Esophagus squamous epithelium (tissue), 5 donors: ENCODE measurements at places on chromosomes 1 and 21.

DNA sequence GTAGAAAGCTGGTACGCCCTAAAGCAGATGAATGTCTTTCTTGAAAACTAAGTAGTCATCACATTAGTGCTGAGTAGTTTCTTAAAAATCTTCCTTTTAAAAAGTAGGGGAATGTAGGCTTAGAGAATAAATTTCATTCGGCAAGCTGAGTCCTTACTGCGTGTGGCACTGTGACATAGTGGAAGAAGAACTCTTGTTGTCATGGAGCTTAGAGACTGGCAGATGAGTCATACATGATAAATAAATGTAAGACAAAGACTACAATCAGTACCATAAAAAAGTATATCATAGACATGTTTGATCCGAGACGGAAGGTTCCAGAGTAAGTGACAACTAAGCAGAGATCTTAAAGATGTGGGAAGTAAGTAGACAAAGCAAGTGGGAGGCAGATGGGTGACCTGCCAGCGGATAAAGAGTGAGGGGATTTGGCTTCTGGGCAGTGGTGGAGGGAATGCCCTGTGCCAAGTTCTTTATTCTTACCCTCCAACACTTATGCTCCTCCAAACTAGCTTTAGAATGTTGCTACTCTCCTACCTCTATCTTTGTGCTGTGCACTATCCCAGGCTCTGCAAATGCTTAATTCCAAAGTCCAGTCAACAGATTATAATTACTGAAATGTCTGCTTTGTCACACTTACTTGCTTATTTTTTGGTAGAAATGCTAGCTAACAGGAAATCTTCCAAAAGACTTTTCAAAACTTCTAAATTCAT, 608.5 kb upstream of the USP24 start:
- DNase-seq: no peak

DNA sequence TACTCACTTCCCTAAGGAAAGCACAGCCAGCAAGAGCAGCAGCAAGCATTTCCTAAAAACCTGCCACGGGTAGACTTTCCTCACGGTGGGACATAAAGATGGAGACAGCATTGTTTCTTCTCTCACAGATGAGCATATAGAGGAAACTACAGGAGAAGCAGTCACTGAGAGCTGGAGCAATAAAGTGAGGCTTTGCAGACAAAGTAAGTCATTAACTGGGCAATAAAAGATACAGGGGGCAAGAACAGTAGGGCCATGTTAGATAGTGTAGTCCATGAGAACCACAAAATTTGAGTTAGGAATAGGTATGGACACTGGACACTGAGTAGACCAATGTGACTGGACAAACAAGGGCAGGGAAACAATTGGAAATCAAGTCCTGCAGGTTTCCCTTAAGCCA, 240.1 kb upstream of the NFIA start:
- DNase-seq: no peak

DNA sequence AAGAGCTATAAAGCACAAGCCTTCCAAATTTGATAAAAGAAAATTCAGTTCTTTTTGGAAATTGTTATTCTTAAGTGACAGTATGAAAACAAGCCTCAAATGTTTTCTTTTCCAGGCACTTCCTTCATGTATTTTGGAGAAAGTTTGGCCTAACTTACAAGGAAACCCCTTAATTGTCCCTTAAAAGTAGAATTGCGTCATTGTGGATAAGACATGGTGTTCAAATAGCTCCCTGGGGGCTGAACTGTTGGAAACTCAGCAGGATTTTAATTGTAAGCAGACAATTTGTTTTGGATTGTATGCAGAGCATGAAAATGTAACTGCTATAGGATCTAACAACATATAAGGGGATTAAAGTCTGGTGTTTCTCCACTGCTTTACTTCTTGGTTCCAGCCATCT, 35.4 kb upstream of the FGGY start:
- DNase-seq: no peak

DNA sequence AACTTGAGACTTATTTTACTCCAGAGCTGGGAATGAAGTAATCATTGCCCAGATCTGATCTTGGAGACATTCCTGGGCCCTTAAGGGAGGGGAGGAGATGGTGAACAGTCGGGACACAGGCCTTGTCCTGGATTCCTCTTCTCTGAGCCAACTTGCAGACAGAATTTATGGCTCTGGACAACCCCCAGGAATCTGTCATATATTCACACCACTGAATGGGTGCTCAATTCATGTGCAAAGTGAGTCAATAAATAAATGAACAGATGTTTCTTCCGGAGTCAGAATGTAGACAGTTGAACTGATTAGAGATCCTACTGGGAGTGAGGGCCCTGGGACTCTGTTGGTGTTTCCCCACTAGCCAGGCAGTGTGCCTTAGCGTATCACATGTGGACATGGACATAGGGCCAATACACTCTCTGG, 2.6 kb downstream of the TUFT1 start:
- no peak for DNase-seq

DNA sequence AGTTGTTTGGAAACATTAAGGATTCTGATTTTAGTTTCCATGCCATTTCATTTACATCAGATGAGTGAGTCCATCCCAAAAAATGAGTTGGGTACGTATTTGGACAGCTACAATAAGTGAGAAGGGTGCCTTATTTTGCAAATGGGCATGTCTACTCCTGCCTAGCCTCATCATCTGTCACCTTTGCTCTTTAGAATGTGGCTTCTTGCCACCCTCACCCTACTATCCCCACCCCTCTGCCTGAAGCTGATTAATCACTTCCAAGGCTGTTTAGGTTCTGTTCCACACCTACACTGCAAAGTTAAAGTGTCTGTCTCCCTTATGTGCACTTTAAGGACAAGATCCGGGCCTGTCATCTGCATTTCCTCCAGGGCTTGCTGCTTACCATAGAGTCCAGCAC, 61.2 kb downstream of the ST6GALNAC5 start:
- DNase-seq: no peak

- no peak for DNase-seq
Observed at GRCh38 chr1:90486996-90487395, 230.1 kb downstream of the BARHL2 start.

DNA sequence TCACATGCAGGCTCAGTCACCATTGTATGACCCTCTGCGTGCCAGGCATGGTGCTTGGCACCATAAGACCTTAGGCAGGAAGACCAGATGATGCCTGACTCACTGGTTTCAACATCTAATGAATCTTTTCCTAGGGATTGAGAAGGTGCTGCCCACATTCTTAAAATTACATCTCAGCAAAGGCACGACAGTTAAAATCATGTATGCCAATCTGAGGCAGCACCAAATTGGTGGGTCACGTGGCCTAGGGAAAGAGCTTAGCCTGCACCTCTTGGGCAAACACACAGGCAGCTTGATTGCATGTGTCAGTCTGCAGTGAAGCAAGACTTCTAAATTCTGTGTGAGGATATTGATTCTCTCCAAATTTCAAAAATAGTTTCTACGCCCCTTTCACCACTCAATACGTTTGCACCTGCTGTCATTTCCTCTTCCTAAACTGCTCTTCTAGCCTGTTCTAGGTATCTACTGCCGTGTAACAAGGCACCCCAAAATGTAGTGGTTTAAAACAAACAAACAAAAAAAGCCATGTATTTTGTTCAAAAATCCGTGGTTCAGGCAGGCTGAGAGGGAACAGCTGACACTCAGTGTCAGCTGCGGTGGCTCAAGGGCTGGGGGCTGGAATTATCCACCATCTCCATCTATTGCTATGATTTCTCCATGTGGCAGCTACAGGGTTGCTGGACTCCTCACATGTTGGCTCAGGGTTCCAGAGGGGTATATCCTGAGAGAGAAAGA, 160.2 kb upstream of the FGGY start:
- DNase-seq: no peak

- no peak for DNase-seq
Observed at GRCh38 chr1:6148497-6149241, 31.5 kb downstream of the CHD5 start.

GRCh38 chr1:53189061-53189460, 7.6 kb upstream of the CPT2 start:
- no peak for DNase-seq

GRCh38 chr1:17460219-17460618, 20.7 kb upstream of the RCC2 start:
- DNase-seq: no peak

DNA sequence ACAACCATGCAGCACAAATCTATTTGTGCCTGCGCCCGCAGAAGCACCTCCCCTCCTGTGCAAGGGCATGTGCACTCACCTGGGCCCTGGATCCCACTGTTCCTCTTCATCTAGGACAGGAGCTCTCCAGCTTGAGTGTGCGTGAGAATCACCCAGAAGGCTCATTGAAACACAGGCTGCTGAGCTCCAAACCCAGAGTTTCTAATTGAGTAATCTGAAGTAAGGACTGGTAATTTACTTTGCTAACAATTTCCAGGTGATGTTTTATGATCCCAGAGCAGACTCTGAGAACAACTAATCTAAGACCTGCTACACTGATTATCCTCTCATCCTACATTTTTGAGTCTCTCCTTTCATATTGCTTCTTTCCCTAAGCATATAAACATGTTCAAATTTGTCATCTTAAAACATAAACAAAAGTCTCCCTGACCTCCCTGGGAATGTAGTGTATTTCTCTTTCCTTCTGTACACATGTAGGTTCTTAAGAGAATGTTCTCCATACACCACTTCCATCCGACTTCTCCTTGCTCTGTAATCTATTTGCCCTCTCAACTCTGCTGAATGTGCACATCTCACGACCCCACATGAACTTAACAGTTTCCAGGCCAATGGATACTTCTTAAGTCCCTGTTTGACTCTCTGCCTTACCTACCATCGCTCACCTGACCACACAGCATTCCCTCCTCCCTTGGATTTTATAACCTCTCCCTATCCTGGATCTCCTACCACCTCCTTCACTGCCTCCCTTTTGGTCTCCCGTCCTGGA, 522.5 kb downstream of the SMYD3 start:
- no peak for DNase-seq

- DNase-seq: no peak
Observed at GRCh38 chr1:10402729-10403274, 3.9 kb downstream of the PGD start.

DNA sequence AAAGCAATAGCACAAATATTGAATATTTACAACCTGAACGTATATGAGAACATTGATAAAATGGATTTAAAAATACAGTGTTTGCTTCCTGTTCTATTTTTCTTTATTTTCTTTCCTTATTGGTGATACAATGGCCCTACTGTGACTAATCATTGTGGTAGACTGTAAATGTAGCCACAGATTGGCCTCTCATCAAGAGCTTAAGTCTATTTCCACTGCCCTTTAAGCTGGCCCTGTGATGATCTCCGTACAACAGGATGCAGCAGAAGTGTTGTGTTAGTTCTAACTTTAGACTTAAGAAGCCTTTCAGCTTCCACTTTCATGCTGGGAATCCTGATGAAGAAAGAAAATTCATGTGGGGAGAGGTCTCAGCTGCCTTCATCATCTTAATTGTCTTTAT, 285.6 kb upstream of the B3GALT2 start:
- no peak for DNase-seq

GRCh38 chr1:202815120-202815519, 4.4 kb downstream of the PCAT6 start:
- DNase-seq: no peak

DNA sequence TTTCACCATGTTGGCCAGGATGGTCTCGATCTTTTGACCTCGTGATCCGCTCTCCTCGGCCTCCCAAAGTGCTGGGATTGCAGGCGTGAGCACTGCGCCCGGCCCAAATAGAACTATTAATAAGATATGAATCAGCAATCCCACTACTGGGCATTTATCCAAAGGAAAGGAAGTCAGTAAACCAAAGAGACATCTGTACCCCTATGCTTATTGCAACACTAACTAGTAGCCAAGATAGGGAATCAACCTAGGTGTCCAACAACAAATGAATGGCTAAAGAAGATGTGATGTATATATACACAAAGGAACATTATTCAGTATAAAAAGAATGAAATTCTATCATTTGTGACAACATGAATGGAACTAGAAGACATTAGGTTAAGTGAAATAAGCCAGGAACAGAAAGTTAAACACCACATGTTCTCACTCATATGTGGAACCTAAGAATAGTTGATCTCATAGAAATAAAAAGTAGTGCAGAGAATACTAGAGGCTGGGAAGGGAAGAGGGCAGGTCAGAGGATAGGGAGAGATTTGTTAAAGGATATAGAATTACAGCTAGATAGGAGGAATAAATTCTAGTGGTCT, 48.8 kb downstream of the XPR1 start:
- no peak for DNase-seq

DNA sequence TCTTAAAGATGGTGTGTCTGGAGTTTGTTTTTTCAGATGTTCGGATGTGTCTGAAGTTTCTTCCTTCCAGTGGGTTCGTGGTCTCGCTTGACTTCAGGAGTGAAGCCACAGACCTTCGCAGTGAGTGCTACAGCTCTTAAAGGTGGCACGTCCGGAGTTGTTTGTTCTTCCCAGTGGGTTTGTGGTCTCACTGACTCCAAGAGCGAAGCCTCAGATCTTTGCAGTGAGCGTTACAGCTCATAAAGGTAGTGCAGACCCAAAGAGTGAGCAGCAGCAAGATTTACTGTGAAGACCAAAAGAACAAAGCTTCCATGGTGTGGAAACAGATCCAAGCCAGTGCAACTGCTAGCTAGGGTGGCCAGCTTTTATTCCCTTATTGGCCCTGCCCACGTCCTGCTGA, 1430.4 kb upstream of the B3GALT2 start:
- DNase-seq: no peak

DNA sequence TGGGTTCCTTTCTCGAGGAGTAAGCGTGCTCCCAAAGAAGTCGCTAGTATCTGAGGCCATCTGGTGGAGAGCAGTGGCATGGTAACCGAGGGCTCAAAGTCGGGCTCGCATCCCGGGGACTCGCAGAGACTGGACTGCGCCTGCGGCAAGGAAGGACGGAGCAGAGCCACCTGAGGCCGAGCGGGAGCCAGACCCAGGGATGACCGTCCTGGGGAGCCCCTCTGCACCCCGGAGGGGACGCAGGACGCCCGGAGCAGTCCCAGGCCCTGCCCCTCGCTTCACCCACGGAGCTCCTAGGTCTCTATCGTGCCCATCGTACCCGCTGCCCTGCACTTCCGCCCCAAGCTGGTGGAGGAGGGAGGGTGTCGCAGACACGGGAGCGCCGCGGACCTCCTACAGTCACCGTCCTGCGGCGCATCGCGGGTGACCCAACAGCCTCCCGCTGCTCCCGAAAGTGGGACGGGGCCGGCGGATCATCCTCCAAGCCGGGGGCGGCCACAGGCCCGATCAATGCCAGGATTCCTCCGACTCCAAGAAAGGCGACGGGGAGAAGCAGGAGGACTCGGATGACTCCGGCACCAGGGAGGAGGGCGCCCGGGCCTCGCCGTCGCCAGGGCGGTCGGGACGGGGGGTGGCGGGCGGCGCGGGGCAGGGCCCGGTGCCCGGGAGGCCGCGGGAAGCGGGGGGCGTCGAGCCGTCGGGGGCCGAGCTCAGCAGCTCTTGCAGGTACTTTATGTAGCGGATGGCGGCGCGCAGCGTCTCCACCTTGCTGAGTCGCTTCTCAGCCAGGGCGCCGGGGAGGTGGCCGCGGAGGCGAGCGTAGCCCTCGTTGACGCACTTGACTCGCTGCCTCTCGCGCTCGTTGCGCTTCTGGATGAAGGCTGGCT, 2.3 kb upstream of the CACNA1S start:
- DNase-seq: peak; percentile 19

- DNase-seq: no peak
Observed at GRCh38 chr1:64304823-64305222, 101.4 kb downstream of the UBE2U start.
